Activated CD4-positive, alpha-beta T cell treated with anti-CD3 and anti-CD28 coated beads, Interleukin-2, amount 10 ng/mL, durations not matched to agents 24 days and 14 days (primary cell): ENCODE measurements at places on chromosomes 11 and 22. TPM values are rescaled to one million over a fixed set of nuclear protein-coding genes. Genes with fewer than 3 reads are reported as not detected.

- no peak for DNase-seq
Measured at GRCh38 chr11:117980280-117980679, 5.9 kb upstream of the IL10RA start.

DNA sequence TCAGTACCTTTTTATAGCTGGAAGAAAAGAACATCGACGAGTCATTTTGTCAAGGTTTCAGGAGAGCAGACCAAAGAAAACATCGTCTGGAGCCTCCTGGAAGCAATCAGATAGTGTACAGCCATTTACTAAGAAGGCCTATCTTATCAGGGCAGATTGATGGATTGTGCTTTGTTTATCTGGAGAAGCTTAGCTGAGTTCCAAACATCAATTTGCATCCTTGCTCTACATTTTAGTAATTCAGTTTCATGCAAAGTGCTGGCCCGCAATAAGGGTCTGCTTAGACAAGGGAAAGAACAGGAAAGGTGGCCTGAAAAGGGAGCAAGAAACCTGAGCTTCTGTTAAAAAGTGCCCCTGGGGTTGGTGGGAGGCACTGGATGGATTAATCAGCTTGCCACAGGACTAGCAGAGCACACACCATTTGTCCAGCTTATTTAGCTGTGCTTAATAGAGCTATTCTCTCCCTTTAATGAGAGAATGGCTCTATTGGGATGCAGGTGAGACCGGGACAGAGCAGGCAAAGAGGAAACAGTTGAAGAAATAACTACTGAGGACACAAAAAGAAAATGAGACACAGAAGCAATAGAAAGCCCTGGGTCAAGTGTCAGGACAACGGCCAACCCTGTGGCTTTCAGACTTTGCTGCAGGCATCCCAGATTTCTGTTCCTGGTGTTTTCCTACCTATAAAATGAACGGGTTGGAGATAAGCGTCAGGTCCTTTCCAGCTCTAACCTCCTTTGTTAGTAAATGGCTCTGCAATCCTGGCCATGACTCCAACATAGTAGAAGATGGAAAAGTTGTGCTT is 122.1 kb upstream of the TTC12 start:
- DNase-seq, result no peak

- DNase-seq, result no peak
Measured at GRCh38 chr11:73245461-73245860, 26.7 kb upstream of the P2RY6 start.

GRCh38 chr11:34510218-34510617 is 3.4 kb downstream of the ELF5 start:
- no peak for DNase-seq

- no peak for DNase-seq
Measured at GRCh38 chr11:66868082-66868725, 11.3 kb downstream of the LRFN4 start.

DNA sequence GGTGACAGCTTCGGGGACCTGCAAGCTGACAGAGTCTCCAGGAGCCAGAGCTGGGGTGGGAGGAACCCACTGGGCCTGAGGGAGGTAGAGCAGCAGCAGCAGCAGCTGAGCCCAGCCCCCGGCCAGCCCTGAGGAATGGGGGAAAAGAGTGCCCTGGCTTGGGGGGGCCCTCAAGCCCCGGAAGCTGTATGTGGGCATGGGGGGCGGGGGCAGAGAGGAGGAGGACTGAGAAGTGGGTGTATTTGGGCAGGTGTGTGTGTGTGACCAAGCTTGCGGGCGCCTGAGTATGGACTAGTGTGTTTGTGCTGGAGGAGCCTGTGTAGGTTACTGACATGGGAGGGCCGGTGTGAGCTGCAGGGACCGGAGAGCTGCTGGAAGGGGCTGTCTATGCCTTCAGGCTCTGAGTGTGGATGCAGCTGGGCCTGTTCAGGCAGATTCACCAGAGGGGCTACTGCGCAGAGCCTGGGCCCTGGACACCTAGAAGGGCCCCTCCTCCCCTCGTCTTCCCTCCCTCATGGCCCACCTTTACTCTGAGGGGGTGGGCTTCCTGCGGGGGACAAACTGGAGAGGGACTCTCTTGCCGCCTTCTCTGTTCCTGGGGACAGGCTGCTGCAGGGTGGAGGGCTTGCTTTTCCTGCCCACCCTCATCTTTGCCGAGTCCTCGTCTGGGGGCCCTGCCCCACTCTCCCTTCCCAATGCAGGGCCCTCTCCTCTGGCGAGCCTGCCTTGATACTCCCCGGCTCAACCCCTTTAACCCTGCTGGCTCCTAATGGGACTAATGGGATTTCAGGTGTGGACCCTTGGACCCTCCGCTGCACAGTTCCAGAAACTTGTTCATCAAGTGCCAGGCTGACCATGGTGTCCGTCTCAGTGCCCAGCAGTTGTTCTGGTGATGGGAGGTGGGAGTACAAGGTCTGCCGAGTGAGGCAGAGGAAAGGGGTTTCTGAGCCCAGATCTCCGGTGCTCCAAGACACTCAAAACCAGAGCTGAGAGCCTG is 28.2 kb downstream of the ST3GAL4 start:
- no peak for DNase-seq

Gene HTR3B
- total RNA-seq, result not detected in 2 replicates

Gene MMP8
- not detected in 2 replicates for total RNA-seq

Gene ADORA2A
- total RNA-seq, result 34.9 and 36.2 TPM in 2 replicates

Gene ZC3H12C
- 6.7 and 7.5 TPM in 2 replicates for total RNA-seq

Gene TNRC6B
- total RNA-seq, result 27.3 and 31.3 TPM in 2 replicates
